ENCODE measurements at places on chromosomes 7 and 10. TPM values are rescaled to one million over a fixed set of nuclear protein-coding genes. Genes with fewer than 3 reads are reported as not detected.

The ITPRID1 gene
- not detected for total RNA-seq

The AKR1D1 gene
- total RNA-seq, result not detected

The PCDH15 gene
- total RNA-seq, result not detected

The FAM24B gene
- total RNA-seq, result 2.2 TPM

The PROSER2 gene
- total RNA-seq, result 2.1 TPM

The PLAU gene
- 272 TPM for total RNA-seq

The ADCY1 gene
- total RNA-seq, result 4.0 TPM

The SLC26A4 gene
- 1.6 TPM for total RNA-seq

The THSD7A gene
- total RNA-seq, result 3.1 TPM

The ACHE gene
- total RNA-seq, result not detected

The SPDYE2 gene
- not detected for total RNA-seq

The PWWP2B gene
- total RNA-seq, result 1.2 TPM

The ANKRD61 gene
- total RNA-seq, result 1.2 TPM

The CUBN gene
- 2.0 TPM for total RNA-seq

The SEMA3E gene
- total RNA-seq, result not detected

The MNX1 gene
- total RNA-seq, result not detected

The PPP1R17 gene
- total RNA-seq, result not detected
